ENCODE measurements at places on chromosomes 12 and 14.

DNA sequence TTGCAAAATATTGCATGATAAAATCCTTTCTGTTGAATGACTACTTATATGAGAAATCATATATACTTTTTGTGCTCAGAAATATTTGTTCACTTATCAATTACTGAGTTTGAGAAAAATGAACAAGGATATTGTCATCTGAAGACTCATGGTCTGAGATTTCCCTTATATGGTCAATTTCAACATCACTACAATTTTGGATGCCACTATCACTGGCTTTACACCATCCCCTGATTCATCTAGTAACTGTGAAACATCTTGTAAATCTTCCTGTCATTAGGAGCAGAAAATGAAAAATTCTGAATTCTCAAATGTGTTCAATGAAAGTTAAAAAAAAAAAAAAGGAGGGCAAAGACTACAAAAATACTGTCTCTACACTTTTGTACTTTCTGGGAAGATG lies 21.8 kb upstream of the GXYLT1 start:
- DNase-seq: no peak

DNA sequence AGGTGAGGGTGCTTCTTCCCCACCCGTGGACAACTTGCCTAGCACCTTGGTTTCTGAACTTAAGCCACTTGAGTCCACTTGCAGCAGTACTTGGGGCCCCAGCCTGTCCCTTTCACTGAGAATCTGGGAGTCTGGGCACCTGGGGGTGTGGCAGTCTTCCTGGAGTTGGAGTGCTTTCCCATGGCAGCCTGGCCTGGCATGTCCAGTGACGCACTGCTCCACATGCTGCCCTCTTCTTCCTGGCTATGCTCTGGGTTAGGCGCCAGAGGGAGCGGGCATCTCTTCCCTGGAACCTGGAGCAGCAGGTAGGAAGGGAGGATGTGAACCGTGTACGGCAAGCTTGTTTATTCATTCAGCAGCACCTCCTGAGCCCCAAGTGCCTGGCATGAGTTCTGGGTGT lies 76.4 kb downstream of the PAPOLA start:
- DNase-seq: no peak

- no peak for DNase-seq
Observed at GRCh38 chr14:71638523-71639196, 293.6 kb upstream of the RGS6 start.

DNA sequence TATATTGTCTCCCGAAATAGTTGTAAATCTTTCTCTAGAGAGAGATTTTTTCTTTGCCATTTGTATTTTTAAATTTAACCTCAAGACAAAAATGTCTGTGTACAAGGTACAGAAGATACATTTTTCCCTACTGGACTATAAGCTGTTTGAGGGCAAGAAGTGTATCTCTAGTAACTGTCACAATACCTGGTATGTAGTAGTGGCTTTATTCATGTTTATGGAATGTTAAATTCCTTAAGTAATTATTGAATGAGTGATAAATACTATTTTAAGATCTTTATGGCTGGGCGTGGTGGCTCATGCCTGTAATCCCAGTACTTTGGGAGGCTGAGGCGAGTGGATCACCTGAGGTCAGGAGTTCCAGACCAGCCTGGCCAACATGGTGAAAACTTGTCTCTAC lies 24.4 kb upstream of the CDK17 start:
- no peak for DNase-seq

DNA sequence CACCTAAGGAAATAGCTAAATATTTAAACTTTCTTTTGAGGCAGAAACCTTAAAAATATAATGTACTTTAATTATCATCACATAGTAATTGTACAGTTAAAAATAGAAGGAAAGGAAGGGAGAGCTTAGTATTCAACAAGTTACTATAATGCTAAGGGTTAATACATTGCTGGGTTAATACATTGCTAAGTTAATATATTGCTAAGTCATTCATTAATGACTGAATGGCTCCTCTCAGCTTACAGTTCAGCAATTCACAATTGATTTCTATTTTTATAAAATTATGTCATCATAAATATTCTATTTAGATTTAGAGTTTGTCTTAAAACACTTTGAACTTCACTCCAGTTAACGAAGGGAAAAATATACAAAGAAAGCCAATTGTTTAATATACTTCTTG lies 207.9 kb downstream of the BMP4 start:
- no peak for DNase-seq

DNA sequence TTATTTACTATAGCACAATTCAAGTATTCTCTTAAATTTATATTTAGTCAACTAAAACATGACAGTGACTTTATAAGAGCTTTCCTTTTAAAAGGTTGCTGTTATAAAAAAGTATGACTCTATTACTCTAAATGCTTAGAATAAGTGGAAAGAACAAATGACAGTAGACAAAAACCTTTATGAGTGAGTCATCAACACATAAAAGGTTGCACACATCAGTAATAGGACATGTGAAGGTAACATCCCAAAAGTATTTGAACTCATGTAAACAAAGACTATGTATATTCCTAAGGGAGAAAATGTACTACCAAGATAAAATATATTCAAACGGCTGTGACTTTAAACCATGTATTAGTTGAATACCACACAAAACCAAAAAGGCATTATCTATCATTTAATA lies 98.8 kb downstream of the PAWR start:
- DNase-seq: no peak

DNA sequence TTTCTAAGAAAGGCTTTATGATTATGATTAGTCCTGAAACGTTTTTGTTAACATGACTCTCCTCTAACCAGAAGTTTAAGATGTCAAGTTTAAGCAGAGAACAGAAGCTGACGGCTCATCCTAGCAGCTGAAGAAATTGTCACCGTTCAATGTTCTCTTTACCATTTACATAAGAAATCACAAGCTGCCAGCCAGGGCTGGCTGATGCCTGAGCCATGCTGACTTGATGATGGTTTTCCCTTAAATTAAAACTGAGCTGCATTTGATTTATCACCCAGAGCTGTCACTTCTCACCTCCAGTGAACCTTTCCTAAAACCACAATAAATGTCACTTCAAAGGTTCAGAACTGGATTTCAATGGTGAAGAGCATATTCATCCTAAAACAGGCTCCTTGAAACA lies 153.6 kb downstream of the KTN1 start:
- DNase-seq: no peak

DNA sequence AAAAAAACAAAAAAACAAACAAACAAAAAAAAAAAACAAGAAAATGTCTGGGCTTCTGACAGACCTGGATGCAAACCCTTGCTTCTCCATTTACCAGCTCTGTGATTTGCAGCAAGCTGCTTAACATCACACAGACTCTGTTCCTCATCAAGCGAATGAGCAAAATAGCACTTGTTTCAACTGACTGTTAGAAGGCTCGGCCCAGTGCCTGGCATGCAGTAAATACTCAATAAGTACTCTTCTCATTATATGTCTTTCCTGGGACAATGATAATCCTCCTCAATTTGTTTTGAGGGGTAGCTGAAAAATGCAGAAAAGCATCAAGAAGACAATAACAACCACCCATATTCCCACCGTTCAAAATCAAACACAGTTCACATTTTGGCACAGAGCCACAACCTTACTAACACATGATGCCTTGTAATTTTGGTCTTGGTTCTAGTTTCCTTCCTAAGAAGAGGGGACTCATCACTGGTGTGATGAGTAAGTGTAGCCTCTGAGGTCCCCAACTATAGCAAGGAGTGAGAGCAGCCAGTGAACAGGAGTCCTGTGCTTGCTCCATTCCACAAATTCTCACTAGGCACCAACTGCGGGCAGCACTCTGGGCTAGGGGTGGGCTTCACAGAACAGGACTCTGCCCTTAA lies 60.4 kb downstream of the TTC7B start:
- DNase-seq: no peak

- DNase-seq: no peak
Observed at GRCh38 chr12:124734224-124734788, 129.4 kb downstream of the SCARB1 start.

DNA sequence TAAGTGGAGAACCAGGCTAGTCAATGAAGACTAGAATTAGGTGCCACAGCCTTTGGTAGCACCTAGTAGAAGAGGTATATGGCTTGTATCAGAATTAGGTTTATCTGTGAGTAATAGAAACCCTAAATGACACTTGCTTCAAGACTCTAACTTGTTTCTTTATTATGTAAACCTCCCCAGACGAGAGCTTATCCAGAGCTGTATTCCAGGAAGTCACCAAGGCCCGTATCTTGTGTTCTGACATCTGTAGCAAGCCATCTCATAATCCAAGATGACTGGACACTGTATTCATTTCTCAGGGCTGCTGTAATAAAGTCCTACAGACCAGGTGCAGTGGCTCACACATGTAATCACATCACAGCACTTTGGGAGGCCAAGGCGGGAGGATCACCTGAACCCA lies 56.7 kb upstream of the PPP1R12A start:
- DNase-seq: no peak

DNA sequence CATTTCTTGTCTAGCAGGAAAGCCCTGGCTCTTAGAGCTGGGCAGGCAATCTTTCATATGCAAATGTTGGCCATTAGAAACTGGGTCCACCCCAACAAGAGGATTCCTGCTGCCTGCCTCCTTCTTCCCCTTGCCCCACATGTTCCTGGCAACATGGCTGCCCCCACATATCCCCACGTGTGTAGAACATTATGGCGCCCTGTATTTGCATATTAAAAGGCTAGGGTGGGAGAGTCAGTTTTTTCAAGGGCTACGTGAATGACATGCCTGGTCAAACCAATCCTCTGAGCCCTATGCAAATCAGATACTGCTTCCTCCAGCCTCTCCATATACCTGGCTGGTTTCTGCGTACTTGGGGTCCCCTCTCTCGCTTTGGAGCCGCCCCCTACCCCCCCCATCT lies 514.0 kb downstream of the FUT8 start:
- no peak for DNase-seq

DNA sequence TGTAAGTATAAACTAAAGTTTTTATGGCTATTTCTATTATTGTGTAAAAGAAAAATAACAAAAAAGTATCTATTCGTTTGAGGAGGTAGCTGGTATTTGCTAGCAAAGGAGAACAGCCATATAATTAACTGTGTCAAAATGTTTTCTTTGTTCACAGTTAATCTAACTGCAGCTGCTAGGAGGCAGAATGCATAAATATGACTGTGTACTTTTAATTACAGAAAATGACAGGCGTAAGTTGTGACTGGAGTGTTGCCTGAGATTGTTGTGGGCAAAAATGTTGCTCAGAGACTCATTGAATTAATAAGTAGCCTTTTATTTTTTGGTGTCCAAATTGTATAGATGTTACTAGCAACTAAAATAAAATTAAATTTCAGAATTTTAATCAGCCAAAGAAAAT lies 33.5 kb downstream of the PTPRO start:
- DNase-seq: no peak
